ENCODE measurements at places on chromosomes 4 and X.

DNA sequence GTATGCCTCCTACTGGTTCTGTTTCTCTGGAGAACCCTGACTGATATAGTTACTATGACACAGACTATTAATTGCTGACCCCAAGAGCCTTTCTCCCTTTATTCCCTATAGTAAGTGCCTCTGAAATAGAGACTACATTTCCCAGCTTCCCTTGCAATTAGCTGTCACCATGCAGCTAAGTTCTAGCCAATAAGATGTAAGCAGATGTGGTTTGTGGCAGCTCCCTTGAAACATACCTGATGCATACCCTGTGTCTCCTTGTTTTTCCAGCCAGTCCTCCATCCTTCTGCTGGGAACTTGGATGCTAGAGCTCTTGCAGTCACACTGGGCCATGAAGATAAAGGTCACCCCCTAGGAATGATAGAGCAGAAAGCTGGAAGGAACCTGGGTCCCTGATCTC, 9.7 kb upstream of the TMEM165 start:
- peak; percentile 13 for DNase-seq

- peak; percentile 49 for DNase-seq
Measured at GRCh38 chr4:41360214-41360920, 103.6 kb downstream of the UCHL1 start.

- DNase-seq: no peak
Measured at GRCh38 chrX:2466876-2467656, 33.7 kb downstream of the DHRSX start.

DNA sequence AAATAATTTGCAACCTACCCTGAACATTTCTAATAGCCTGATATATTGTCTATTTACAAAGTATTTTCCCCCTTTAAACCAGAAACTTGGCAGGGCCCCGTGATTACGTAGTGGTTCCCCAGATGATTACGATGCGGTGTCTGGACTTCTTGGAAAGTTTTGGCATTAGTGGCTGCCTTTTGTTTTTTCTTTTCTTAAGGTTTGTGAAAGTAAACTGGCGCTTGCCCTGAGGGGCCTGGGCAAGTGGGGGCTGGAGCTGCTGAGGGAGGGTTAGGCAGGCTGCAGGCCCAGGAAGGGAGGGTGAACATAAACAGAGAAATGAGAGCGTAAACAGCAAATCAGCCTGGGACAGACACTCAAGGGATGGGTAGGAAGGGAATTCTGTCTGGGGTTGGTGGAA, 123.6 kb upstream of the MSX1 start:
- DNase-seq: peak; percentile 27

GRCh38 chrX:104318330-104319009, 63.7 kb upstream of the ESX1 start:
- peak; percentile 17 for DNase-seq

DNA sequence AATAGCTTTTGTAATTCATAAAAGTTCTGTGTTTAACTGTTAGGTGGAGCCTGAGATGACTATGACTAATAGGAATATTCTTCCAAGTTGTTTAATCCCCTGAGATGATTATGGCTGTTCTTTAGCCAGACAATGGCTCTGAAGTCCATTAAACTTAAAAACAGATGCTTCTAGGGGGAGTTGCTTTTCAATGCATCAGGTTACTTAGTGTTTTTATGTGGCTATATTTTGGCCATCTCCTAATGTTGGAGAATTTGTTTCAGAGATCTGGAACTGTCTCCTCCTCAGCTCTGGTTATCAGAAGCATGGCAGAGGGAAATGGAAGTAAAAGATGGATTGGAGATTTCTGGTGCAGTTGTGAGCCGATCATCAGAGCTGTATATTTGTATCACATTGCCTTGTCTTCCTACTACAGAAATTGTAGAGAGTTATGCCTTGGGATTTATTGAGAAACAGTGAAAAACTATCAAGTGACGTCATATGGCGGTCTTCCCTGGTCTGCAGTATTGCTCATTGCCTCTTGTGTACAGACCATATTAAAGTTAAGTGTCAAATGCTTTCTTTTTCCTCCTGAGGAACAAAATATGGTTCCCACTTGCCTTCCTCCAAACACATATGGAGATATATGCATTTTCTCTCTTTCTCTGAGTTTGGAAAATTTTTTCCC, 29.8 kb downstream of the SGMS2 start:
- peak; percentile 57 for DNase-seq

GRCh38 chrX:86507331-86507730, 359.1 kb downstream of the DACH2 start:
- DNase-seq: no peak

- DNase-seq: no peak
Measured at GRCh38 chr4:55393461-55394320, 2.1 kb upstream of the TMEM165 start.

- peak; percentile 70 for DNase-seq
Measured at GRCh38 chr4:123449780-123450179, 53.2 kb downstream of the SPRY1 start.

DNA sequence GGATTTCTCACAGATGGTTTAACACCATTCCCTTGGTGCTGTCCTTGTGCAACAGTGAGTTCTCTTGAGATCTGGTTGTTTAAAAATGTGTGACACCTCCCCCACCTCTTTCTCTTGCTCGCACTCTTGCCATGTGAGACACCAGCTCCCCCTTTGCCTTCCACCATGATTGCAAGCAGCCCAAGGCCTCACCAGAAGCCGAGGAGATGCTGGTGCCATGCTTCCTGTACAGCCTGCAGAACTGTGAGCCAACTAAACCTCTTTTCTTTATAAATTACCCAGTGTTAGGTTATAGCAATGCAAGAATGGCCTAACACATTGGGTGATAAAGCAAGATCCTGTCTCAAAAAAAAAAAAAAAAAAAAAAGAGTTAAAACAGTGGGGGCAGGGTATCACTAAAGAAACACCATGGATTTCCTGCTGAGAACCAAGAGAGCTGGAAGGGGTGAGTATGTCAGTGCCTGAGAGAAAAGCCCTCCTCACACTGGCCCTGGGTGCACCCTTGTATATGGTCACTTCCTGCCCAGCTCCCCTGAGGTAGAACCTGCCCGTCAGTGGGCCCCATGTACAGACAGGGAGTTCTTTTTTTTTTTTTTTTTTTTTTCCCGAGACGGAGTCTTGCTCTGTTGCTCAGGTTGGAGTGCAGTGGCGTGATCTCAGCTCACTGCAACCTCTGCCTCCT, 46.4 kb downstream of the APOO start:
- no peak for DNase-seq

- DNase-seq: no peak
Measured at GRCh38 chr4:23959396-23960148, 69.7 kb upstream of the PPARGC1A start.

DNA sequence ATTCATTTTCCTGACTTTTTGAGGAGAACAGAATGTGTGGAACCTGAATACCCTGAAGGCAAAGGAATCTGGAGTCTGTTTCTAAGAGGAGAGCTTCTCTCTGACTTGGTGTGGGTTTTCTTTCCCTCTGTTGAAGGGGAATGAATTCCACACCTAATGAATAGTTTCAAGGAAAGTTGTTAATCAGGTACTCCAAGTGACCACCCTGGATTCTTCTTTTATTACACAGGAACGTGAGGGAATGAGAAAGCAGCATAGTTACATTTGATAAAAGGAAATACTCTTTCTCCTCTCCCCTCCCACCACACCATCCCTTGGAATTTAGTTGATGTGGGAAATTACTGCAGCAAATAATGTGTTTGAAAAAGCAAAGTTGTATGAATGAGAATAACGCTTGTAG, 29.7 kb downstream of the SLIT2 start:
- no peak for DNase-seq

GRCh38 chrX:72604705-72605104, 32.1 kb upstream of the HDAC8 start:
- no peak for DNase-seq

- DNase-seq: no peak
Measured at GRCh38 chrX:70289168-70289792, 447 bp downstream of the PDZD11 start.

DNA sequence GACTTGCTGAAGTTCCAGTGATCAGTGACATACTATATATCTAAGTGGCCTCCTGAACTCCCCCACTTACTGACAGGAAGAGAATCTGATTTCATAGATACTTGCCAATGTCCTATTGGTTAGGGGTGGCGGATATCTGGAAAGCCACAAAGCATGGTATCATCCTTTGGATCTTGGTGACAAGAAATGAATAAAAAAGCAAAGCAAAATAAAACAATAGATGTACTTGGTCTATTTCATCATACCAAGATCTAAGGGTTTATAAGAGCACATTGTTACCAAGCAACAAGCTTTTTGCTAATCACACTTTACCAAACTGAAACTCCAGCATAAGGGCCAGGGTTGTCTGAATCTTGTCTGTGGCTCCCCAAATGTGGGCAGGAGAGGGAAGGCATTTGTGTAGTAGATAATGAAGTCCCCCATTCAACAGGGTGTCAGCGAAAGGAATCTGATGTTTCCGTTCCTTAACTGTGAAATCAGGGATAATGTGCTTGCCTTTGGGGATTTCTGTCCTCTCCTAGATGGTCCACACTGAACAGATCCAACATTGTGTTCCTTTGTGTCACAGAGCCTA, 125.0 kb upstream of the SMIM10 start:
- DNase-seq: no peak

GRCh38 chrX:78514852-78515251, 144.3 kb downstream of the RTL3 start:
- DNase-seq: no peak

- no peak for DNase-seq
Measured at GRCh38 chr4:36944232-36944631, 300.3 kb upstream of the NWD2 start.

DNA sequence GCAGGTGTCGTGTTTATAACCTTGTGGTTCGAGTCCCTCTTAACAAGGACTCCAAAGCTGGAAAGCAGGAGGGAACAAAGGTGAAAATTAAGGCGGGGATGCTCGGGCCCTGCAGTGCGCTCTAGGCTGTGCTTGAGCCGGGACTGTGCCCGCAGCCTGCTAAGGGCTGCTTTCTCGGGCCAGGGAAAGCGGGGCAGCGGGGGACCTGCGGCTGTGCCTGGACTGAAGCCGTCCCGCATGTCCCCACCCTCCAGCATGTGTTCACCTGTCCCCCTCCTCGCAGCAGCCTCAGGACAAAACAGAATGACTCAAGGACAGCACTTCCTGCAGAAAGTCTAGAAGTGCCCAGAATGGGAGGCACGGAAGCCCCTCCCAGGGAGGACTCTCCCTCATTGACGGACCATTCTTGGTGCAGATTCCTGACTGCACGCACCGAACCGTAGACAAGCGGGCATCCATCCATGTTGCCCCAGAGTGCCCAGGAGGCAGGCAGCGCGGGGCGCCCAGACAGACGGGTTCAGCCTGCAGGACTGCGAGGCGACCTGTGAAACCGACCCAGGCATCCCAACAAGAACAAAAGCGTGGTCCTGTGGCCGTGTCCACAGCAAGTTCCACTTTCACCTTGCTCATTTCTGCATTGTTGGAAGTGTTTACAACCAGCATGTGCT, 342.9 kb downstream of the MAGEB5 start:
- DNase-seq: no peak

DNA sequence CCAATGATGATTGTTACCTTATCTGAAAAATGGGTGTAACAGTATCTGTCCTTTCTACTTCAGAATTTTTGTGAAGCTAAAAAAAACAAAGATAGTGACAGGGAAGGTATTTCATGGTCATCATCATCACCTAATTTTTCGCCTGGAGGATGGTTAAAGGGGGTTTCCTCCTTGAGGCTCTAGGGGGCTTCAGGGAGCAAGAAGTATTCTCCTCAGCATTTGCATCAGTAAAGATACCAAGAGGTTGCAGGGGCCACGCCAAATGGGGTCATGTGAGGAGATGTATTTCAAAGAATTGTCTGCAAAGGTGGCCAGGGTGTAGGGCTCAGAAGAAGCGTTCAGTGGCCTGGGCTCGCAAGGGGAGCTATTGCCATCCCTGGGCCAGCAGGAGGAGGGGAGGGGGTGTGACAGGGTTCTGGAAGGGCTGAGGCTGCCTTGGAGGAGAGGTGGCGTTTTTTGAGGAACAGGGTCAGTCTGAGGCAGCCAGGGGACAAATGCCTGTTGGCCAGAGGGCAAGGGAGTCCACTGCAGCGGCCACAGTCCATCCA, 7.3 kb upstream of the NSG1 start:
- DNase-seq: no peak

DNA sequence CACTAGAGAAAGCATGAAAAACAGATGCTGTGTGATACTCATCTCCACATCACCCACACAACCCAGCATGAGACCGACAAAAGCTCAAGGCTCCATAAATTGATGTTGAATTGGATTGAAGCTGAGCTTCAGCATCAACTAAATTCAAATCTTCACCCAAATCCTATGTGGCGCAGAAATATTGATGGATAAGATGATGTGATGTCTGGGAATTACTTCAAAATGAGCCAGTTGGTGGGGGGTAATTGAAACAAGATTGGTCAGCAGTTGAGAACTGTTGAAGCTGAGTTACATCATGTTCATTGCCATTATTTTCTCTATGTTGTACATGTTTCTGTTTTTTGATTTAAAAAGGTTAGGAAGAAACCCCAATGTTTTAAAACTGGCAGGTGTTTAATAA, 166.5 kb upstream of the STS start:
- no peak for DNase-seq

DNA sequence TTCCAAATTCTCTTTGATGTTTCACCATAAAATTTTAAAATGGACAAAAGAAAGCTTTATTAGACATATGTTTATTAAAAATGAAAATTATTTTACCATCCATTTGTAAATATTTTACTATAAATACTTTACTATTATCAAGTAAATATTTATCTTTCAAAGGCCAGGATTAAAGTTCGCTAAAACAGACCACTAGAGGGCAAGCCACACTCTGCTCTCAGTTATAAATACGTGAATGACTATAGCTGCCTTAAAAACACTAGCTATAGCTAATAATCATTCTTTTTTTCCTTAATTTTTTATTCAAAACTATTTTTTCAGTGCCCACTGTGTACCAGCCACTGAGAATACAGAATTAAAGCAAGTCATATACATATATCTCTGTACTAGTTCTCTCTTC, 38.6 kb downstream of the UNC5C start:
- DNase-seq: peak; percentile 7

DNA sequence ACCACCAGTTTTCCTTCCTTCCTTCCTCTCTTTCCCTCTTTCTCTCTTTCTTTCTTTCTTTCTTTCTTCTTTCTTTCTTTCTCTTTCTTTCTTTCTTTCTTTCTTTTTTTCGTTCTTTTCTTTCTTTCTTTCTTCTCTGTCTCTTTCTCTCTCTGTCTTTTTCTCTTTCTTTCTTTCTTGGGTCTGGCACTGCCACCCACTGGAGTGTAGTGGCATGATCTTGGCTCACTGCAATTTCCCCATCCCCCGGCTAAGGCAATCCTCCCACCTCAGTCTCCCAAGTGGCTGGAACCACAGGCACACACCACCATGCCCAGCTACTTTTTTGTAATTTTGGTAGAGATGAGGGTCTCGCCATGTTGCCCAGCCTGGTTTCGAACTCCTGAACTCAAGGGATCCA, 51.6 kb upstream of the NHS start:
- DNase-seq: no peak

GRCh38 chr4:56424697-56425514, 10.5 kb downstream of the PPAT start:
- DNase-seq: peak; percentile 30

DNA sequence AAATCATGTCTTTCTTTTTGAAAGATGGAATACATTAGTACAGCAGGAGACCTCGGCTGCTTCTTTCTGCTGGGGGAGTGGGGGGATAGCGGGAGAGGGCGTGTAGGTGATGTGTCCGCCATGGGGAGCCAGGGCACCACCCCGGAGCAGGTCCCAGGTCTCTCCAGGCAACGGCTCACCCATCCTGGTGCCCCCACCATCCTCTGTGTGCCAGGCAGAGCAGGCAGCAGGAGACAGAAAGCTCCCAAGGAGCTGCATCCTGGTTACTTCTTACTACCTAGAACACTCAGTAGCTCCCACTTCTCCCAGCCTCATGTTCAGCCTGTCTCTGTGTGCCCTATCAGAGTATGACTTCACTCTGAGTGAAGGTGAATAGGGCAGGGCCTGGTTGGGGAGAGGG, 23.6 kb downstream of the TNIP2 start:
- no peak for DNase-seq

Data from fibroblast of skin of right quadriceps (primary cell).